ENCODE measurements at places on chromosomes 4 and X. TPM values are rescaled to one million over a fixed set of nuclear protein-coding genes. Genes with fewer than 3 reads are reported as not detected.
A peak's percentile ranks its signal among the peaks of the same experiment; 100 is the strongest.

Gene EXOC1L
- not detected for total RNA-seq

DNA sequence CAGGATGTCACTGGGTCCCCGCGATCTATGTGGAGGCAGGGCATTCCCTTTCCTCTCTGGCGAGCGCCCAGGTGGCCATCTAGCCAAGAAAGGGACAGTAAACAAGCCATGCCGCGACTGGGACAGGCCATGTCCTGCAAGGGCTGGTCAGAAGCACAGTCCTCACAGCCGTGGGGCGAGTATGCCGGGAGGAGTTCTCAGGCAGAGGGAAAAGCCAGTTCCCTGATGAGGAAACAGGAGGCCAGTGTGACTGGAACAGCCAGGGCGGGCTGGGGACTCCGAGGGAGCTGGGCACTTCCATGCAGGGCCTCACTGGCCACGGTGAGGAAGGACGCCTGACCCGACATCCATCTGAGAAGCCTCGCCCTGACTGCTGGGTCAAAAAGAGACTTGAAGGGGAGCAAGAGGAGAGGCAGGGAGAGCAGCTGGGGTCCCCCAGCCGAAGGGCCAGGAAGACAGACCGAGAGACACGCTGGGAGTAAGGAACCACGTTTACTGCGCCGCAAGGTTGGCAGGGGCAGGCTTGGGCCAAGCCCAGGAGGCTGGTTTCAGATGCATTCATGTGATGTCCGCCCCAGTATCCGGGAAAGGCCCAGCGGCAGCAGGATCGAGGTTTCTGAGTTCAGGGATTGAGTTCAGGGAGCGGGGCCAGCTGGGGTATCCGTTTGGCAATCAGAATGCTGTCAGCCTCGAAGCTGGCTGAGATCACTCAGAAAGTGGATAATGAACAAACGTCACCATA, 15.0 kb downstream of the CFAP99 start:
- no peaks in the 10 kb centered on the region for H3K36me3 ChIP-seq
- no peak overlapping the region for H3K4me3 ChIP-seq
- no peaks in the 10 kb centered on the region for H3K4me1 ChIP-seq
- no peak for DNase-seq
- H3K27me3 ChIP-seq: no peaks in the 10 kb centered on the region

Gene DNAAF6
- not detected for total RNA-seq

DNA sequence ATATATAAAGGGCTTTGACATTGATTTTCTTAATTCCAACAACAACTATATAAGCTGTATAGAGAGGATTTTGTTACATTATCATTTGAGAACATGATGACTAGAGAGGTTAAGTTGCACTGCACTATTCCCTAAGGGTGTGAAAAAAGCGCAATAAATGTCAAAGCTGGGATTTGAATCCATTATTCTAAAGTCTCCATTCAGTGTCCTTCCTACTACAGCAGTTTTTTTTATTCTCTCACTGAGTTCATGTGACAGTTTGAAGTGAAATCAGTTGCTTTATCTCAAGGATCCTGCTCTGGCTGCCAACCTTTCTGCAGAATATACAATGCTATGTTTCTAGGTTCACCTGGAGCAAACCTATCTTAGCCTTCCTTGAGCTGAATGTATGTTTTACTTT, 177.5 kb downstream of the ANKRD50 start:
- H3K27me3 ChIP-seq: no peaks in the 10 kb centered on the region
- H3K4me1 ChIP-seq: no peaks in the 10 kb centered on the region
- DNase-seq: no peak

GRCh38 chrX:68599256-68600152, 48.0 kb upstream of the STARD8 start:
- H3K36me3 ChIP-seq: no peaks in the 10 kb centered on the region
- no peaks in the 10 kb centered on the region for H3K27me3 ChIP-seq
- no peak overlapping the region for H3K27ac ChIP-seq
- DNase-seq: no peak

DNA sequence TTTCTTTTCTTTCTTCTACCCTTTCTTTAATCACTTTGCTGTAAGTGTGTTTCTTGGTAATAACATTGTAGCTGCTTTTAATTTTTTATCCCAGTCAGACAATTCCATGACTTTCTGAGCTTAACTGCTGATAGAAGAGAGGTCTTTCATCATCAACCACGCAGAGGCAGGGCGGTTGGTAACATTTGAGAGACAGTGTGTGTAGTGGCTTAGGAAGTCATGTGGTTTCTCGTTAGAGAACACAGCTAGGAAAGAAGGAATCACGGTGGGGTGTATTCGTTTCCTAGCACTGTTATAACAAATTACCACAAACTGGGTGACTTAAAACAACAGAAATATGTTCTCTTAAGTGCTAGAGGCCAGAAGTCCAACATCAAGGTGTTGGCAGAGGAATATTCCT, 11.5 kb downstream of the PRPS2 start:
- no peak overlapping the region for H3K4me3 ChIP-seq
- H3K27me3 ChIP-seq: no peaks in the 10 kb centered on the region
- peaks cover 12% of the 10 kb centered on the region for H3K4me1 ChIP-seq
- no peak overlapping the region for H3K27ac ChIP-seq

Gene ADH5
- total RNA-seq: 63.3 TPM

- no peak overlapping the region for H3K4me3 ChIP-seq
- no peaks in the 10 kb centered on the region for H3K36me3 ChIP-seq
- no peak overlapping the region for H3K27ac ChIP-seq
Observed at GRCh38 chr4:63049726-63050125, 1359.5 kb downstream of the TECRL start.

- H3K4me1 ChIP-seq: no peaks in the 10 kb centered on the region
- no peak overlapping the region for H3K4me3 ChIP-seq
- no peak for DNase-seq
- no peaks in the 10 kb centered on the region for H3K27me3 ChIP-seq
Observed at GRCh38 chrX:16310326-16310725, 143.0 kb downstream of the MAGEB17 start.

Gene ERAS
- not detected for total RNA-seq

Gene PIGA
- total RNA-seq: 6.6 TPM

DNA sequence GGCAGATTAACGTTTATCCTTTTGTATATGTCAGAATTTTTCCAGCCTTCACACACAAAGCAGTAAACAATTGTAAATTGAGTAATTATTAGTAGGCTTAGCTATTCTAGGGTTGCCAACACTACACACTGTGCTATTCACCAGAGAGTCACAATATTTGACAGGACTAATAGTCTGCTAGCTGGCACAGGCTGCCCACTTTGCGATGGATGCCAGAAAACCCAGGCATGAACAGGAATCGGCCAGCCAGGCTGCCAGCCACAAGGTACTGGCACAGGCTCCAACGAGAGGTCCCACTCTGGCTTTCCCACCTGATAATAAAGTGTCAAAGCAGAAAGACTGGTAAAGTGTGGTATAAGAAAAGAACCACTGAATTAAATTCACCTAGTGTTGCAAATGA, 94.8 kb downstream of the TET2 start:
- no peak overlapping the region for H3K27ac ChIP-seq
- no peak overlapping the region for H3K4me3 ChIP-seq
- H3K4me1 ChIP-seq: no peaks in the 10 kb centered on the region
- no peak for DNase-seq
- no peaks in the 10 kb centered on the region for H3K27me3 ChIP-seq
- H3K36me3 ChIP-seq: no peaks in the 10 kb centered on the region

DNA sequence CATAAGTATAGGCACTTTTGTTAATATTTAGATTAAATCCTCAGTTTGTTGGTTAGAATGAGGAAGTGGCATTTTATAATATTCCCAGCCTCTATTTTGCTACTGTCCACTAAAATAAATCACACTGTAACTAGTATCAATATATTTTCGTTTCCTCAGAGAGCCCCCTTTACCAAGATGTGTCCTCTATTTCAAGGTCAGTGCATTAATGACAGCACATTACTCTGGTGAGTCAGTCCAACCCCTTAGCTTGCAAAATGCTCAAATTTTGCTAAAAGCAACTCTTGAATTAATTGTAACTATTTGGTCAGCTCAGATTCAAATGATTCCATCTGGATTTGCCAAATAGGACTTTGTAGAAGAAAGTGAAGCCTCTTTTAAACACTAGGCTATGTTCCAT, 199.3 kb downstream of the PDHA2 start:
- H3K27ac ChIP-seq: no peak overlapping the region
- no peak overlapping the region for H3K4me3 ChIP-seq
- no peaks in the 10 kb centered on the region for H3K4me1 ChIP-seq
- no peaks in the 10 kb centered on the region for H3K27me3 ChIP-seq
- no peaks in the 10 kb centered on the region for H3K36me3 ChIP-seq
- DNase-seq: no peak

DNA sequence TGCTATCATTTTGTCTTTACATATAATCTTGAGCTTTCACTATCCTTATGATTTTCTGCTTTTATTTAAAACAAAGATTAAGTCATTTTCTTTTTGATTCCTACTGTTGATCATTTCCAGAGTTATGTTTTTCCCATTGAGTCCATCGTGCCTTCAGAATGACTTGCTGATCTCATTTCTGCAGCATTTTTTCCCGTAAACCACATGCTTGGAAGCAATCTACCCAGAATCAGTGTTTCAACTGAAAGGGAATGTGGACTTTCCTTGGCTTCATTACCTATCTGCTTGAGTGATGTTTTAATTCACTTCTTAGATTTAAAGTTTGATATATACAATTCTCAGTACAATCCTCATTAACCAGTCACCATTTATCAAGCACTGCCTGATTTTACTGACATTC, 192.4 kb upstream of the FSTL5 start:
- no peaks in the 10 kb centered on the region for H3K36me3 ChIP-seq
- no peaks in the 10 kb centered on the region for H3K27me3 ChIP-seq
- no peak for DNase-seq

- no peak for DNase-seq
- no peaks in the 10 kb centered on the region for H3K27me3 ChIP-seq
- H3K36me3 ChIP-seq: no peaks in the 10 kb centered on the region
- H3K27ac ChIP-seq: no peak overlapping the region
Observed at GRCh38 chrX:41630091-41630490, 58.7 kb upstream of the GPR34 start.

Gene DCAF12L2
- total RNA-seq: not detected

DNA sequence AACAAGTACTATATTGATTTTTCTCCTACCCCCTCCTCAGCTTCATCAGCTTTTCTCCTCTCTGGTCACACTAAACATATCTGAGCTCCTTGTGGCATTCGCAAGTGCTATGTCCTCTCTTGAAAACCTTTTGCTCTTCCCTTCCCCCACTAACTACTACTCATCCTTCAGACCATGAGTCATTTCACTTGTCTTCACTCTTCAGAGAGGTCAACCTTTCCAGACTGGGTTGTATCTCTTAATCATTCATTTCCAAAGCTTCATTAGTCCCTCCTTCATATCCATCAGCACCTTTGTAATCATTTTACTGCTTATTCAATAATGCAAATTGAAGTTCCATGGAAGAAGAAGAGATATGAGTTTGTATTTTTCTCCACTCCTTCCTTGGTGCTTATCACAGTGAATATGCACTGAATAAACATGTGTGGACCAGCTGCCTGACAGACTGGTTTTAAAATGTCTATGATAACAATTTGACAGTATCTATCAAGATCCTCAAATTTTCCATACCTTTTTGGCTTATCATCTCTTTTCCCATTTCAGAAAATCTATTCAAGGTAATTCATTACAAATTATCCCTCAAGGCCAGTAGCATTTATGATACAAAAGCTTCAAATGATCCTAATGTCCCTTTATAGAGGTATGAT, 28.4 kb downstream of the DDX60L start:
- no peak overlapping the region for H3K27ac ChIP-seq
- no peak overlapping the region for H3K4me3 ChIP-seq
- no peak for DNase-seq
- H3K36me3 ChIP-seq: peaks cover 3% of the 10 kb centered on the region

DNA sequence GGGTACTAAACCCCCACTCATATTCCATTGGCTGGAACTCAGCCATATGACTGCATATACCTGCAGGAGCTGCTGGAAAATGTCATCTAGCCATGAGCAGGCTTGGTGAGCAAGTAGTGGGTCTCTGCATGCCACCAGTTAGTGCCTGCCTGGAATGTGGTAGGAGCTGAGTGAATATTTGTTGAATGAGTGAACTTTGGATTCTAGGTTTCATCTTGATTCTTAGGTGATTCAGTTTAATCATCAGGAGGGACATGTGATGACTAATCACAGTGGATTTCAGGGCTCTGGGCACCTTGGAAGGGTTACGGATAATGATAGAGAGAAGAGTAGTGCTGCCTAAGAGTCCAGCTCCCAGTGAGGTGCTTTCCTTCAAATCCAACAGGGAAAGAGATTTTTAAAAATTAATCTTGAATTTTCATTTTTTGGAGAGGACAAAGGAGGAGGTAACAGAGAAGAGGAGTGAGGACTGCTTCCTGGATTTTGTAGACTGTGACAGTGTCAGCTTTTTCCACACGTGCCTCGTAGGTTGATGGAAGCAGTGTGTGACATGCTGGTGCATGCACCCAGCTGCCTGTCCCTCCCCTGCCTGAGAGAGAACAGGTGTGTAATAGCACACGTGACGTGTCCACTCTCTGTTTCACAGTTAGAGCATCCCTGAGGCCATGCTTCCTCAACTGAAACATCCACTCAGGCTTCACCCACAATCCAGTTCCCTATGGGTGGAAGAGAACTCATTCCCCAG, 30.4 kb downstream of the NHS start:
- H3K4me3 ChIP-seq: no peak overlapping the region
- no peak for DNase-seq
- no peaks in the 10 kb centered on the region for H3K4me1 ChIP-seq
- no peak overlapping the region for H3K27ac ChIP-seq
- H3K36me3 ChIP-seq: no peaks in the 10 kb centered on the region

Gene UGT2A3
- 125 TPM for total RNA-seq

GRCh38 chr4:41215969-41216293, 1.6 kb upstream of the APBB2 start:
- H3K4me3 ChIP-seq: peak overlapping the region; percentile 16
- DNase-seq: no peak
- peaks cover 24% of the 10 kb centered on the region for H3K4me1 ChIP-seq
- no peaks in the 10 kb centered on the region for H3K27me3 ChIP-seq
- peak overlapping the region; percentile 87 for H3K27ac ChIP-seq

- no peak for DNase-seq
- H3K27me3 ChIP-seq: no peaks in the 10 kb centered on the region
- H3K4me1 ChIP-seq: peaks cover 30% of the 10 kb centered on the region
- no peaks in the 10 kb centered on the region for H3K36me3 ChIP-seq
- peak overlapping the region; percentile 58 for H3K27ac ChIP-seq
Observed at GRCh38 chr4:113958766-113959538, 20.5 kb downstream of the ARSJ start.

Gene SUPT20HL2
- not detected for total RNA-seq

GRCh38 chr4:121776610-121777401, 11.8 kb upstream of the SMIM43 start:
- H3K36me3 ChIP-seq: no peaks in the 10 kb centered on the region
- H3K4me3 ChIP-seq: no peak overlapping the region
- DNase-seq: no peak
- no peaks in the 10 kb centered on the region for H3K4me1 ChIP-seq

DNA sequence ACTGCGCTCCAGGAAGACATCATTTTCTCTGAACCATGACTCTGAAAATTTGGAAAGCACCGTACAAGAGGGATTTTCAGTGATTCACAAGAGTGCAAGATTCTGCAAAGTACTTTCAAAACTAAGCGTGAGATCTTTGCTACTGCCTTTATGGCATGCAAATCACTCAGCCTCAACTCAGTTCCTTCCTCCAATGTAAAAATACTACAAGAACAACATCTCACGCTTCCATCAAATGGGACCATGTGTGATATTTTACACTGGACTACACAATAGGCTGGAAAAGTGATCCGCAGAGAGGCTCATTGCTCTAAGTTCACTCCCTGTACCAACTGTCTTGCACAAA, 674 bp upstream of the IL15 start:
- no peaks in the 10 kb centered on the region for H3K27me3 ChIP-seq
- DNase-seq: no peak
- H3K27ac ChIP-seq: peak overlapping the region; percentile 91
- H3K4me3 ChIP-seq: peak overlapping the region; percentile 88

Gene PDCL2
- not detected for total RNA-seq

All from transverse colon (tissue), 4 donors.